ENCODE measurements at places on chromosomes 7 and 10.

DNA sequence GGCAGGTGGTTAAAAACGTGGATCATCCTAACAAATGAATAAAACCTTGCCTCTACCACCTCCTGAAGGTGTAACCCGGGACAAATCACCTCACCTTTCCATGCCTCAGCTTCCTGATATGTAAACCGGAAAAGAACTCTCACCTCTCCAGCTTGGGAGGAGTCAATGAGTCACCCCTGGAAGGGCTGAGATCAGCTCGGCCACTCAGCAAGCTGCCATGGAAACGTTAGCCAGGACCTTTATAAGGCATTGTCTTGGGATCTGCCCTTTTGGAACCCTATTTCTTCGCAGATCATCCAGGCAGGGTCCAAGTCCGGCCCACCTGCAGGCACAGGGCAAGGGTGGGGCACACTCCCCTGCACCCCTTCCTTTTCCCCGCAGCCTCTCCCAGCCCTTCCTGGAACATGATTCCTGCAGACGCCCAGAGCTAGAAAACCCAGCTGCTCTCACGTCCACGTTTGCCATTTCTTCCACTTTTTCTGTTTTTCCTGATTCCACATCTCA is 81.6 kb upstream of the PFKP start:
- DNase-seq: no peak

GRCh38 chr10:69853064-69853463 is 51.4 kb downstream of the COL13A1 start:
- no peak for DNase-seq

- peak; percentile 66 for DNase-seq
Observed at GRCh38 chr7:143345428-143345900, 17.0 kb downstream of the FAM131B start.

- DNase-seq: peak; percentile 20
Observed at GRCh38 chr10:116743266-116744064, 1.1 kb upstream of the HSPA12A start.

DNA sequence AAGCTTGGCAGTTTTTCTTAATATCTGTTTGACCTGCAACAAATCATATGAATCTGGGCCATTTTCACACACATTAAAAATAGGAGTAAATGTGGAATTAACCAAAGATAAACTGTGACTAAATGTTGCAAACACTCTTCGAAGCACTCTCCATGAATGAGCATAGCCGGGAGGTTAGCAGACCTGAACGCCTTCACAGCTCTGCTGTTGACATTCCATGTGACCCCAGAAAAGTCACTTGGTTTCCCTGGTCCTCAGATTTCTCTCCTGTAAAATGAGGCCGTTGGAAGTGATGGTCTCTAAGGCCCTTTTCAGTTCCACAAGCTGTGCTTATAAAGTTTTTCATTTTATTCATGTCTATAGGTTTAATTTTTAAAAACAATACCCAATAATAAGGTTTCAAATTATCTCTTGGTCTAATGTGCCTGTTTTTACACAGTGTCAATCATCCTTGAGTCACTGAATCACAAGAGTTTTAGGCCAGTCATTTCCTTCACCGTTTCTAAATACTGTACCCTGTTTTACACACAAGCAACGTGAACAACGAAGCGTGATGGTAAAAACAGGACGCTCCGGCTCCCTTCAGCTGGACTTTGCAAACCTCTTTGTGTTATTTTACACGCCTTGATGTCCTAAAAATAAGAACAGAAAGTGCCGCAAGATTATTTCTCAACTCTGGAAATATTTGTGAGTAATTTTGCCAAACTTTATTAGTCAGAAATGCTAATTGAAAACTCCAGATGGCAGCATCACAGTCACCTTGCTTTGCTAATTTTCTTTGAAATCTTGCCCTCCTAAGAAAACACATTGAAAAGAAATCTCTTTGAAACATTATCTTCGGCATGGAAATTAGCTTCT is 38.6 kb upstream of the MET start:
- peak; percentile 74 for DNase-seq
